ENCODE measurements at places on chromosomes 7 and 10.
A peak's percentile ranks its signal among the peaks of the same experiment; 100 is the strongest.

DNA sequence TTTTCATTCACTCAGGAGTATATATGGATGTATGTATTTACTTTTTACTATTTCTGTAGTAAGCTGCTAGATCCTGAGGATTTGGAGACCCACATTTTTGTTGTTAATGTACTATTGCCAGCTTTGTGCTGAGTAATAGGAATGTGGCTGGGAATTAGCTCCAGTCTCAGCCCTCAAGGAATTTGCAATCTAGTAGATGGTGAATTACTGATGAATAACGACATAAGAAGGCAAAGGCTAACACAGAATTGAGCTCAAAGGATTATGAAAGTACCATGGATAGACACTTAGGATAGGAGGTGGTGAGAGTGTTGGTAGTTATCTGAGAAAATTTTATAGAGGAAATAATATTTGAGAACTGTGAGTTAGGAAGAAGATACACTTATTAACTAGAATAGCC, 19.9 kb downstream of the CASD1 start:
- no peak overlapping the region for H3K4me3 ChIP-seq
- no peaks in the 10 kb centered on the region for H3K27me3 ChIP-seq
- peaks cover 2% of the 10 kb centered on the region for H3K36me3 ChIP-seq
- no peak overlapping the region for H3K27ac ChIP-seq
- no peaks in the 10 kb centered on the region for H3K4me1 ChIP-seq

GRCh38 chr10:132400041-132400546, 3.1 kb downstream of the PWWP2B start:
- H3K27me3 ChIP-seq = no peaks in the 10 kb centered on the region
- H3K36me3 ChIP-seq = no peaks in the 10 kb centered on the region
- peaks cover 5% of the 10 kb centered on the region for H3K4me1 ChIP-seq
- H3K27ac ChIP-seq = no peak overlapping the region
- no peak for DNase-seq

- peaks cover 13% of the 10 kb centered on the region for H3K27me3 ChIP-seq
- no peak overlapping the region for H3K4me3 ChIP-seq
- no peak for DNase-seq
- no peaks in the 10 kb centered on the region for H3K36me3 ChIP-seq
- no peak overlapping the region for H3K27ac ChIP-seq
These were observed 51.5 kb upstream of the DPYSL4 start for GRCh38 chr10:132135053-132135872.

GRCh38 chr10:17237149-17237527, 9.1 kb downstream of the VIM start:
- H3K27me3 ChIP-seq = no peaks in the 10 kb centered on the region
- DNase-seq = no peak
- no peak overlapping the region for H3K4me3 ChIP-seq
- H3K27ac ChIP-seq = no peak overlapping the region
- peaks cover 43% of the 10 kb centered on the region for H3K4me1 ChIP-seq
- H3K36me3 ChIP-seq = peaks cover 46% of the 10 kb centered on the region

DNA sequence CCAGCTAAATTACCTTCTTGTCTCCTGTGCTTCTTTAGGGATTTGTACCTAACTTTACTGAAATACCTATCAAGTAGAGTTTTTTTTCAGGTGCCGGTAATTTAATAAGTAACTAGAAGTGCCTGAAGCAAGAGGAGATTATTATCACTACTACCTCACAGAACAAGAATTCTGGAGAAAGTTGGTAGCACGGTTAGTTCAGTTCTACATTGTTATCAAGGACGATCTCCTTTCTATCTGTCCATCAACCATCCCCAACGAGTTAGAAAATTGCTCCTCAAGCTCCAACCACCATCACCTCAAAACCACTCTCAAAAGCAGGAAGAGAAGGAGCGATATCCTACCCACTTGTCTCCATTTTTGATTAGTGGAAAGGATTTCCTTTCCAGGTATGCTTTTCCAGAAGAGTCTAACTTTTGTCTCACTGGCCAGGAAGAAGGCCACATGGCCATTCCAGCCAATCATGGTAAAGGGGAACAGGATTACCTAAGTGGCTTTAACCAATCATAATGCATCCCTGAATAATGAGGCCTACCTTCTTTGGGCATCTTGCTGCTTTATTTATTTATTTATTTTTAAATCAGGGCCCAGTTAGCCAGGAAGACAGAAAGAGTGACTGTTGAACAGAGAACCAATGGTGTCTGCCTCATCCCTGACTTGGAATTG, 265.2 kb downstream of the SNX13 start:
- H3K36me3 ChIP-seq = no peaks in the 10 kb centered on the region
- no peak overlapping the region for H3K4me3 ChIP-seq
- no peak overlapping the region for H3K27ac ChIP-seq
- H3K4me1 ChIP-seq = no peaks in the 10 kb centered on the region

GRCh38 chr10:71739358-71739900, 19.9 kb upstream of the C10orf105 start:
- peak overlapping the region; percentile 94 for H3K27ac ChIP-seq
- H3K4me1 ChIP-seq = peaks cover 92% of the 10 kb centered on the region
- no peaks in the 10 kb centered on the region for H3K27me3 ChIP-seq
- H3K36me3 ChIP-seq = peaks cover 29% of the 10 kb centered on the region
- no peak overlapping the region for H3K4me3 ChIP-seq

DNA sequence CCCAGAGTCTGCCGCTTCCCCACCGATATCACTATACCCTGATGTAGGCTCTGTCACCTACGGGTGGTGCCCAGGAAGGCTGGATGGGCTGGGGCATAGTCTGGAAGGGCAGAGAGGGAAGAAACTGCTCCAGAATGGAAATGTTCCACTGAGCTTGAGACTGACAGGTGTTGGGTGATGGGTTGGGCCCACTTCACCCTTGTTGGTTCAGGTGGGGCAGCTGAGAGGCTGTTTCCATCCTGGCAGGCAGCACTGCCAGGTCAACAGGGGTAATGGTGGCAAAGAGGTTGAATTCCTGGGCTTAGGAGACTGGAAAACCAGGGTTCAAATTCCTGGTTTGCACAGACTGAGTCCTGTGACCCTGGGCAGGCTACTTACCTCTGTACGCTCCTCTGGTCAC, 28.5 kb upstream of the FRAT2 start:
- no peaks in the 10 kb centered on the region for H3K27me3 ChIP-seq
- H3K4me3 ChIP-seq = no peak overlapping the region
- peaks cover 19% of the 10 kb centered on the region for H3K36me3 ChIP-seq
- H3K27ac ChIP-seq = no peak overlapping the region
- DNase-seq = no peak

- no peaks in the 10 kb centered on the region for H3K27me3 ChIP-seq
- DNase-seq = no peak
- no peak overlapping the region for H3K4me3 ChIP-seq
- no peaks in the 10 kb centered on the region for H3K36me3 ChIP-seq
These were observed 847.2 kb downstream of the CCSER2 start for GRCh38 chr10:85175635-85176034.

DNA sequence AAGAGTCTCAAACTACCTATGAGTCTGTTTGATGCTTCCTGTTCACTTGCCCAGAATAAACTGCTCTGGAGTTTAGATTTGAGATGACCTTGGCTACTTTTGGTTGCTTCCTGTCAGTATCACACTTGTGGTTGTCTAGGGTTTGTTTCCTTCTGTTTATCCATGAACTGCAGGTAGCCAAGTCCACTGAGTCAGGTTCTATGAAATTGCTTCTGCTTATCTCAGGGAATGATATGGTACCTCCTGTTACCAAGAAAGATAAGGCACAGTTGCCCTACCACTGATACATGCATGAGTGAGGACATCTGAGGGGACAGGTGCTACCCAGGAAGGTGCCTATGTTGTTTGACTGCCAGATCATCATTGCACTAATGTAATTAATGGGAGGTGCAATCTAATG, 15.8 kb upstream of the EEPD1 start:
- H3K4me1 ChIP-seq = no peaks in the 10 kb centered on the region
- no peaks in the 10 kb centered on the region for H3K36me3 ChIP-seq
- no peak overlapping the region for H3K4me3 ChIP-seq
- DNase-seq = no peak
- no peak overlapping the region for H3K27ac ChIP-seq

- no peaks in the 10 kb centered on the region for H3K36me3 ChIP-seq
- H3K27me3 ChIP-seq = peaks cover 15% of the 10 kb centered on the region
- H3K4me3 ChIP-seq = no peak overlapping the region
- DNase-seq = peak; percentile 4
- no peaks in the 10 kb centered on the region for H3K4me1 ChIP-seq
These were observed 23.4 kb downstream of the ATOH7 start for GRCh38 chr10:68208424-68209042.

- H3K36me3 ChIP-seq = peaks cover 2% of the 10 kb centered on the region
- DNase-seq = no peak
These were observed 21.7 kb upstream of the GPER1 start for GRCh38 chr7:1066242-1066588.

- peaks cover 8% of the 10 kb centered on the region for H3K4me1 ChIP-seq
- no peak overlapping the region for H3K4me3 ChIP-seq
- DNase-seq = no peak
- no peaks in the 10 kb centered on the region for H3K27me3 ChIP-seq
These were observed 7.6 kb downstream of the JMJD1C start for GRCh38 chr10:63458177-63458576.

DNA sequence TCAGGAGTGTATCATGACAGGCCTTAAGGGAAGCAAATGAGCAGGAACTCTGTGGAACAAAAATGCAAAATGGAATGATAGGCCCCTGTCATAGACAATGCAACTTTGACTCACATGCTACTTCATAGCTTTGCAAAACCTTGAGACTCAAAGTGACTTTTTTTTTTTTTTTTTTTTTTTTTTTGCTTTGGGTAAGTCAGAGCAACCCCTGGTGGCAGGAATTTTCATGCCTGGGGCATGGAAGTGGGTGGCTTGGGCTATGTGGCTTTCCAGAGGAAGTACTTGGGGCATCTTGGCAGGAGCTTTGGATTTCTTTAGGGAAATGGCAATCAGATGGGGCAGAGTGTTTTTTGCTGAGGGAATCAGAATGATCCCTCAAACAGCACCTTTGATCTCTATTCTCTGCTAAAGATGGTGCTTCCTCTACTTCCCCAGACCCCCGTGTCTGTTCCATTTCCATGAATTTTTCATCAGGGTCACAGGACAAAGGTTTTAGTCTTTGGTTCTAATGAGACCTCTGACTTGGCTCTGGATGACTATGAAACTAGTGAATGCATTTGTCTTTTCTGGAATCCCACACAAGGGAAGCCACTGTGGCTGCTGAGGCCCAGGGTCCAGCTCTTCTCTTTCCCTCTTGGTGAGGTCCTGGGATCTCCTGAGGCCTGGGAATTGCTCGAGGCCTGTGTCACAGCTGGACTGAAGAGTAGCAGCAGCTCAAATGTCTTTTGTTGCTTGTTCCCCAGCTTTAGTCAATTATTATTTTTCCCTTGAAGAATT, 62.8 kb downstream of the TACC2 start:
- peaks cover 9% of the 10 kb centered on the region for H3K27me3 ChIP-seq
- H3K4me3 ChIP-seq = no peak overlapping the region
- H3K27ac ChIP-seq = no peak overlapping the region
- no peaks in the 10 kb centered on the region for H3K36me3 ChIP-seq
- H3K4me1 ChIP-seq = no peaks in the 10 kb centered on the region
- no peak for DNase-seq

GRCh38 chr10:29329420-29329819, 40.5 kb downstream of the LYZL1 start:
- no peaks in the 10 kb centered on the region for H3K4me1 ChIP-seq
- H3K36me3 ChIP-seq = no peaks in the 10 kb centered on the region
- no peak overlapping the region for H3K27ac ChIP-seq
- no peak for DNase-seq

- no peaks in the 10 kb centered on the region for H3K36me3 ChIP-seq
- H3K4me1 ChIP-seq = peaks cover 2% of the 10 kb centered on the region
- no peak overlapping the region for H3K27ac ChIP-seq
- no peak for DNase-seq
- H3K4me3 ChIP-seq = no peak overlapping the region
These were observed 14.2 kb downstream of the KCNH2 start for GRCh38 chr7:150963707-150964559.

- no peak for DNase-seq
- no peak overlapping the region for H3K27ac ChIP-seq
- no peaks in the 10 kb centered on the region for H3K4me1 ChIP-seq
- no peak overlapping the region for H3K4me3 ChIP-seq
- H3K36me3 ChIP-seq = no peaks in the 10 kb centered on the region
These were observed 64.1 kb downstream of the TMEM168 start for GRCh38 chr7:112726076-112726475.

- no peaks in the 10 kb centered on the region for H3K27me3 ChIP-seq
- H3K27ac ChIP-seq = no peak overlapping the region
- peaks cover 15% of the 10 kb centered on the region for H3K36me3 ChIP-seq
- no peak overlapping the region for H3K4me3 ChIP-seq
These were observed 70.8 kb downstream of the NKX6-2 start for GRCh38 chr10:132714986-132715775.

- no peaks in the 10 kb centered on the region for H3K36me3 ChIP-seq
- peak; percentile 43 for DNase-seq
- peaks cover 7% of the 10 kb centered on the region for H3K4me1 ChIP-seq
- H3K4me3 ChIP-seq = no peak overlapping the region
These were observed 6.5 kb upstream of the DENND2A start for GRCh38 chr7:140646931-140647647.

DNA sequence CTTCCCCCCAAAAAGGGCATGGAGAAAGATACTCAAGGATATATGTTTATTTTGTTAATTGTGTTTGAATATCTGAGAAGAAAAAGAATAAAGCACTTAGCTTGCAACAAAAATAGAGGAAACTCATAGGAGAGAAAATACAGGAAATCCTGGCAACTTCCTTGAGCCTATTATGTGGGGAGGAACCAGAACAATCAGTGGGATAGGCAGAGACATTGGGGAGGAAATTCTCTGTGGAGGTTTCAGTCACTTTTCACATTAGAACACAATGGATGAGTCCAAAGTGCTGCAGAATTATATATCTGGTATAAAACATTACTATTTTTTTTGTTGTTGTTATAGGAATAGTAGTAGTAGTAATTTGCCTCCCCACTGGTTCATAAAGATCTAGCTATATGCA, 240.1 kb downstream of the THSD7A start:
- no peak for DNase-seq
- no peak overlapping the region for H3K27ac ChIP-seq
- peaks cover 4% of the 10 kb centered on the region for H3K27me3 ChIP-seq
- no peak overlapping the region for H3K4me3 ChIP-seq
- no peaks in the 10 kb centered on the region for H3K36me3 ChIP-seq

GRCh38 chr7:95736635-95737034, 35.7 kb upstream of the DYNC1I1 start:
- H3K4me1 ChIP-seq = no peaks in the 10 kb centered on the region
- peaks cover 9% of the 10 kb centered on the region for H3K27me3 ChIP-seq
- no peak overlapping the region for H3K4me3 ChIP-seq

GRCh38 chr10:33376476-33376875, 42.0 kb upstream of the NRP1 start:
- DNase-seq = no peak
- H3K4me1 ChIP-seq = peaks cover 22% of the 10 kb centered on the region
- no peak overlapping the region for H3K27ac ChIP-seq

DNA sequence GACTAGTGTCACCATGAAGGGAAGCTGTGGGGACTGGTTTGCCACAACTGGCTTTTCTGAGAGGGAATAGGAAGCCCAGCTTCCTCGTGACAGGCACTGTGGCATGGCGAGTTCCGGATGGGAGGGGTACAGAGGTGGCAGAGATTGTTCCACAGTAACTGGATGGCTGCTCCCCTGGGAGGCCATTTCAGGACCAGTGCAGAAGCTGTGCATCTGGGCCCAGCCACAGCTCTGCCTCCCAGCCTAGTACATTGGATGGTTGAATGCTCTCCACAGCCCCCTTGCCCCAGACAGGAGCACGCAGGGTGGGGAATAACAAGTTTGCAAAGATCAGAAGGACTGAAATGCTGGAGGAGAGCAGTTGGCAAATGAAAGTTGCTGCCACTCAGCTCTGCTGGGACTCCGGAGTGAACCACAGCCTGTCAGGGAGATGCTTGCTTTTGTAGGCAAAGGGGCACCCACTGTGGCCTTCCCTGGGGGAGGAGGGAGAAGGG, 51.8 kb downstream of the GSDME start:
- H3K36me3 ChIP-seq = no peaks in the 10 kb centered on the region
- H3K27me3 ChIP-seq = no peaks in the 10 kb centered on the region
- H3K27ac ChIP-seq = no peak overlapping the region
- DNase-seq = no peak

Measured in activated naive CD8-positive, alpha-beta T cell treated with anti-CD3 and anti-CD28 coated beads for 36 hours (primary cell).